ENCODE measurements at places on chromosomes 5 and 9.

DNA sequence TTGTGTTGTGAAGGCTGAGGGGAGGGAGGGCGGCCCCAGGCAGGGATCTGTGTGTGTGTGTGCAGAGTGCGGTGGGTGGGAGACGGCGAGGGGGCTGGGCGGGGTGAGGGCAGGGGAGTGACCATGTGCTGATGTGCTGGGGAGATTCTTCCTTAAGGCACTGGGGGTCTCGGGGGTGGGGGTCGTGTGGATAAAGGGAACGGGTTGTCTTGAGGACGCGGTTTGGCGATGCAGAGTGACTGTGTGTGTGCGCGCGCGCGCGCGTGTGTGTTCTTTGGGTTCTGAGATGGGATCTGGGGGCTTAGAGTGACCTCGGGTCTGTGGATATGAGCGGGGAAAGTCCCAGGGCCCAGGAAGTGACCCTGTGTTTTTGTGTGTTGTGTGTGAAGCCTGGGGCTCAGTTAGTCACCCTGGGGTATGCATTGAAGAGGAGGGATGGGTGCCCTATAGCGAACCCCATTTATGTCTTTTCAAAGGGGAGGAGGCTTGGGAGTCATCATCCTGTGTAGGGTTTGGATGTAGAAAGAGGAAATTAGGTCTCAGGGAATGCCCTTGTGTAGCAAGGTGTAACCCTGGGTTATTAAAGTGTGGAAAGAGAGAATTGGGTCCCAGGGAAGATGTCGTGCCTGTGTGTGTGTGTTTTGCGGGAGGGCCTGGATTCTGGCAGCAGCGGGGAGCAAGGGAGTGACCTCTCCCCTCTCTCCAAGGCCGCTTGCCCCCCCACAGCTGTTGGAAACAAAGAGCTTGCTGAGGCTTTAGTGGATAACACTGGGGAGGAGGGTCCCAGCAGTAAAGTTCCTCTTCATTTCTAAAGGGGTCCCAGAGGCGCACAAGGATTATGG is 1.4 kb downstream of the TMEFF1 start:
- H3K27me3 ChIP-seq = no peaks in the 10 kb centered on the region
- peak overlapping the region; percentile 93 for H3K4me3 ChIP-seq
- H3K4me1 ChIP-seq = peaks cover 3% of the 10 kb centered on the region

DNA sequence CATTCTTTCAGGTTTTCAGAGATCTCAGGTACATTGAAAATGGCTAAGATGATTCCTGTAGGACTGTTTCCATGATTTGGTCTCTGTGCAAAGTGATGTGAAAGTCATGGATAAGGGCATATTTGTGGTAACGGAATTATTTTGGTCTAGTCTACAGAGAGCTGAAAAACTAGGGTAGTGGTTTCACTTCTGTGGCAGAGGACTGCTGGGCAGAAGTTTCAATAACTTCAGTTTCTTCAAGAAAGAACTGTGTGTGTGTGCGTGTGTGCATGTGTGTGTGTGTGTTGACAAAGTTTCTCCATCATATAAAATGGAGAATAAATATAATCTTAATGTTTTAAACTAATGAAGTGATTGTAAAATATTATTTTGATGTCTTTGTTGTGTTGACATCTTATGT is 4.3 kb downstream of the CNOT8 start:
- H3K27me3 ChIP-seq = no peaks in the 10 kb centered on the region
- H3K4me3 ChIP-seq = no peak overlapping the region
- peaks cover 7% of the 10 kb centered on the region for H3K4me1 ChIP-seq

DNA sequence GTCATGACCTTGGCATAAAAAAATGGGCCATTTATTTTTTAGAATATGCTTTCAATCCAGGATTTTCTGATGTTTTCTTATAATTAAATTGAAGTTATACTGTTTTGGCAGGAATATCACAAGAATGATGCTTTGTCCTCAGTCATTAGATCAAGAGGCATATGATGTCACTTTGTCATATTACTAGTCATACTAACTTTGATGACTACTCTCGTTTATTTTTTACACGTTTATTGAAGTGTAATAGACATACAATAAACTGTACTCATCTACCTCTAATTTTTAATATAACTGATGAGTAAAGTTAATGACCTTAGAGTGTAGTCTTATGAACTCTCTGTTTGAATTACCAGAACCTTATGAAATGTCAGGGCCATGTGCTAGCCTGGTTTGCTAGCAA is 56.4 kb downstream of the PBX3 start:
- no peaks in the 10 kb centered on the region for H3K27me3 ChIP-seq
- no peak for DNase-seq
- peaks cover 2% of the 10 kb centered on the region for H3K36me3 ChIP-seq

GRCh38 chr5:887947-888637 is 4.5 kb downstream of the BRD9 start:
- peaks cover 8% of the 10 kb centered on the region for H3K4me1 ChIP-seq
- H3K27me3 ChIP-seq = no peaks in the 10 kb centered on the region
- H3K4me3 ChIP-seq = no peak overlapping the region
- H3K27ac ChIP-seq = no peak overlapping the region

- DNase-seq = peak; percentile 33
- peaks cover 30% of the 10 kb centered on the region for H3K4me1 ChIP-seq
- peaks cover 5% of the 10 kb centered on the region for H3K36me3 ChIP-seq
Measured at GRCh38 chr9:114156657-114157421, 1.5 kb downstream of the COL27A1 start.

- no peak overlapping the region for H3K27ac ChIP-seq
- H3K36me3 ChIP-seq = no peaks in the 10 kb centered on the region
- no peaks in the 10 kb centered on the region for H3K27me3 ChIP-seq
- no peak for DNase-seq
Measured at GRCh38 chr5:169804861-169805260, 167.8 kb downstream of the DOCK2 start.

DNA sequence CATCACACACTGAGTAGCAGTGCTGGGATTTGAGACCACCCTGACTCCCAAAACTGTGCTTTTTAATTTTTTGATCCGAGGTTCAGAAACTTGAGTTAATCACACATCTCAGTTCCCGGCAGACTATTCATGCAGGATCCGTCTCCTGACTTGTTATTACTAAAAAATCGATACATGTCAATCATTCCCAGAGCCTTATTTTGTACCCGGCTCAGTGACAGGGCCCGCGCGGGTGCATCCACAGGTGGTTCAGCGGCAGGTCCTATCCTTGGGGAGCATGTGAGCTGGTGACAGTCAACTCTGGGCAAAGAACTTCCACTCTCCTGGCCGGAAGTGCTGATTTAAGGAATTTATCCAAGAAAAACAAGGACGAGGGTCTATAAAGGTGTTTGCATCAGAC is 95.9 kb upstream of the MVB12B start:
- no peak overlapping the region for H3K4me3 ChIP-seq
- H3K27ac ChIP-seq = no peak overlapping the region
- no peaks in the 10 kb centered on the region for H3K36me3 ChIP-seq
- H3K27me3 ChIP-seq = no peaks in the 10 kb centered on the region
- no peaks in the 10 kb centered on the region for H3K4me1 ChIP-seq

DNA sequence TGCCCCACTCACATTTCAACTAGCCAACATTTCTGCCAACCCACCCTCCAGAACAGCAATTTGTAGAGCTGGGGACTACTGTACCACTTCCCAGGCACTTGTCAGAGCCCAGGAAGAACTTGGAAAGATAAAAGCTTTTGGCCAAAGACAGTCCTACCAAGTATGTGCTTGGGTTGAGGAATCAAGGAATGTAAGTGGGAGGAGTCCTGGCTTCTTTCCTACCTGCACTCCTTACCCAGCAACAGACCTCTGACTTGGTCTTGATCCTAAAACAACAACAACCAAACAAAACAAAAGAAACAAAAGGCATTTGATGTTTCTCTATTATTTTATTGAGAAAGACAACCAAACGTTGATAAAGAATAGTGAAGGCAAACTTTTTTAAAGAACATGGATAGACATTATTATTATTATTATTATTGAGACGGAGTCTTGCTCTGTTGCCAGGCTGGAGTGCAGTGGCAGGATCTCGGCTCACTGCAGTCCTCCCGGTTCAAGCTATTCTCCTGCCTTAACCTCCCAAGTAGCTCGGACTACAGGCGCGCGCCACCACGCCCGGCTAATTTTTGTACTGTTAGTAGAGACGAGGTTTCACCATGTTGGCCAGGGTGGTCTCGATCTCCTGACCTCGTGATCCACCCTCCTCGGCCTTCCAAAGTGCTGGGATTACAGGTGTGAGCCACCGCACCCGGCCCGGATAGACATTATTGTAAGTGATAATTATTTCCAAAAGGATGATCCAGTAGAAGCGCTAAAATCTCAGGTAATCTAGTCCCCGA is 33.5 kb downstream of the ANXA2R start:
- peaks cover 18% of the 10 kb centered on the region for H3K27me3 ChIP-seq
- no peak overlapping the region for H3K27ac ChIP-seq
- DNase-seq = no peak
- H3K4me3 ChIP-seq = no peak overlapping the region

DNA sequence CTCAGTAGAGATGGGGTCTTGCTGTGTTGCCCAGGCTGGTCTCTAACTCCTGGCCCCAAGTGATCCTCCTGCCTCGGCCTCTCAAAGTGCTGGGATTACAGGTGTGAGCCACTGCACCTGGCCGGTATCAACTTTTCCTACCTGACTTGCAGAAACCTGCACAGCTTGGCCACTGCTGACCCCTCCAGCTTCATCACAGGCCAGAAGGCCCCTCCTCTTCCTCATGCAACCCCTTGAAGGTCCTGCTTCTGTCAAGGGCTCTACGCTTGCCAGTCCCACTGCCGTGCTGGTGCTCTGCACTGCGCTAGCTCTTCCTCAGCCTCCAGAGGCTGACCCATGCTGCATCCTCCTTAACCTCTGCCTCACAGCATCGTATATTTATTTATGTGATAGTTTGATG is 32.5 kb upstream of the RNU6ATAC start:
- no peaks in the 10 kb centered on the region for H3K27me3 ChIP-seq
- DNase-seq = no peak
- H3K27ac ChIP-seq = no peak overlapping the region

DNA sequence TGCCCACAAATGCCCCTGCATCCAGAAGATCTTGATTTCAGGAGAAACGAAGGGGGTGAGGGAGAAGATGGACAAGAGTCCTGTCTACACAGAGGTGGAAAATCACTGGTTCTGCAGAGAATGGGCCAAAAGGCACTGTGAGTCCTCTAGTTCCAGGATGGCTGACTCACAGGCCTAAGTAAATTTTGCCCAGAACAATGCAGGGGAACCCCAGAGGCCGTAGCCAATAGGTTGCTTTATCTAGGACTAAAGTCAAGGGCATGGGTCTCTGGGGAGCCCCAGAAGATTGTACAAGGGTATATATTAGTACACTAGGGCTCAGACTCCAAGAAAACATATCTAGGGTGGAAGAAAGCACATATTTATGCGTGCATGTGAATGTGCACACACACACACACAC is 98.0 kb downstream of the SLIT3 start:
- H3K27me3 ChIP-seq = no peaks in the 10 kb centered on the region
- no peak overlapping the region for H3K27ac ChIP-seq
- H3K4me3 ChIP-seq = no peak overlapping the region
- DNase-seq = no peak
- H3K4me1 ChIP-seq = no peaks in the 10 kb centered on the region

DNA sequence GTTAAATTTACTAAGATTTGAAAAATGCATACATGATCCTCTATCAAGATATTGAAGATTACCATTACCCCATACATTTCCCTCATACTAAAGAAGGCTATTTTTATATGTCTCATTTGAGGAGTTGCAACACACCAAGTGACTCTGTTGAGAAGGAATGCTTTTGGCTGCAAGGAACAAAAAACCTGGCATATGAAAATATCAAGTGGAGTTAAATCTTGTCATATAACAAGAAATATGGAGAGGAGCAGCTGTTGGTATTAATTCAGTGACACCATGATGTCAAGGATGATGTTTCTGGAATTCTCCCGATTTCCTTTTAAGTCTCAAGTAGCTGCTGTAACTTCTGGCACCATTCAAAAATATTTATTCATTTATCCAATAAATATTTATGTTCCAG is 193.8 kb downstream of the CSNK1G3 start:
- H3K4me1 ChIP-seq = no peaks in the 10 kb centered on the region
- no peaks in the 10 kb centered on the region for H3K27me3 ChIP-seq
- H3K27ac ChIP-seq = no peak overlapping the region
- no peak overlapping the region for H3K4me3 ChIP-seq

DNA sequence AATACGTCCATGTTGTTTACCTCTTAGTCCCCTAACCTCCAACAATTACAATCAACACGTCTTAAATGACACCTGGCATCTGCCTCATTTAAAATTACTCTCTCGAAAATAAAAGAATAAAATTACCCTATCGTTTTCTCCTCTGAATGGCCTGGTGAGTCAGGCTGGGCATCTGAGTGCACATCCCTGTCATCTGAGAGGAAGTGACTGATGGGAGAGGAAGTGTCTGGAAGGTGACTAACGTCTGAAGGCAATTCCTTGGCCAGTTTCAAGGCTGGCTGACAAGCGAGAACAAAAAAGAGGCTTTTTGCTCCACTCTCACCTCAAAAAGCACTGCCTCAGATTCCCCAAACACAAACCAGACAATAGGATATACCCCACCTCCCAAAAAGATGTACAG is 57.7 kb downstream of the MAPKAP1 start:
- H3K27me3 ChIP-seq = no peaks in the 10 kb centered on the region
- H3K36me3 ChIP-seq = peaks cover 1% of the 10 kb centered on the region
- H3K27ac ChIP-seq = peak overlapping the region; percentile 42

- H3K4me3 ChIP-seq = no peak overlapping the region
- H3K27ac ChIP-seq = no peak overlapping the region
- DNase-seq = no peak
- peaks cover 8% of the 10 kb centered on the region for H3K4me1 ChIP-seq
- no peaks in the 10 kb centered on the region for H3K27me3 ChIP-seq
Measured at GRCh38 chr5:142222866-142223558, 101.8 kb downstream of the SPRY4 start.

DNA sequence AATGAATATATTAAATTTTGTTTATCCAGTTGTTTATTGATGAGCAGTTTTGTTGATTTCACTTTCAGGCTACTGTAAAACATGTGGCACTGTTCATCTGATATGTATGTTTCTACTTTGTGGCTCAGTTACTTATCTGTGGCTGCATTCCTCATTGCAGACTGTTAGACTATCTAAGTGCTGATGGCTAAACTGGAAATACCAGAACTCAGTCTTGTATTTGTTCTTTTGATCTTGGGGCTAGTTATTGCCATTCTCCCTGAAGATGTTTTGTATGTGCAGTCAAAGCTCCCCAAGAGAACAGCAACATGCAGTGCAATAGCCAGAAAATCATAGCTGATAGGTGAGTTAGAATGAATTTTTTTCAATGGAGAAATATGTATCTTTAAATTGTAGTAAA is 162.2 kb downstream of the GADD45G start:
- no peaks in the 10 kb centered on the region for H3K36me3 ChIP-seq
- H3K27ac ChIP-seq = peak overlapping the region; percentile 75
- H3K4me3 ChIP-seq = no peak overlapping the region

DNA sequence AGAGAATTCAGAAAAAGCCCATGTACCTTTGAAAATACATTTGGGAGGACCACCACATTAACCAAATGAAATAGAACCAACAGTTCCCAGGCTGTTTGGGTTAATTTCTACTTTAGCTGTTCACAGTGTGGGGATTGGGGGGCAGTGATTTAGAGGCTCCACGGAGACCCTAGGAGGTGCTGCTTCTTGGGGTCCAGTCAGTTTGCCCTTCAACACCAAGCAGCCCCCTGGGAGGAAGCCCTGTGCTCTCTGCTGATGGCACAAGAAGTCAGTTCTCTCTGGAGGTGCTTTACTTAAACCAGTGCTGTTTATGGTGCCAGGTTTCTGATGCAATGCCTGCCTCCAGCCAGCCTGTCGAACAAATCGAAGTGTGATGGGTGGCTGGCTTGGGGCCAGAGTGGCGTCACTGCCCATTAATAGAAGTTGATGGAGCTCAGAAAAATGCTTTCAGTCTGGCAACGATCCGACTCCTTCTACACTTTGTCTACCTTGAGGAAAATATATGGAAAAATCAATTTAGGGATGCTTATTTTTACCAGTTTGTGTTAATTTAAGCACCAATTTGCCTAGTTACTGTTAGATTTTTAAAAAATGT is 134.0 kb downstream of the SNX18 start:
- no peaks in the 10 kb centered on the region for H3K4me1 ChIP-seq
- H3K27ac ChIP-seq = no peak overlapping the region
- no peaks in the 10 kb centered on the region for H3K27me3 ChIP-seq
- no peak for DNase-seq
- no peaks in the 10 kb centered on the region for H3K36me3 ChIP-seq

All from trophoblast cell (in vitro differentiated cells and primary cell).